Testis (tissue), 5 donors: ENCODE measurements at places on chromosomes 16 and 17. TPM values are rescaled to one million over a fixed set of nuclear protein-coding genes. Genes with fewer than 3 reads are reported as not detected.
A peak's percentile ranks its signal among the peaks of the same experiment; 100 is the strongest.

- DNase-seq: no peak
Measured at GRCh38 chr16:1900452-1900774, 17.8 kb downstream of the HS3ST6 start.

DNA sequence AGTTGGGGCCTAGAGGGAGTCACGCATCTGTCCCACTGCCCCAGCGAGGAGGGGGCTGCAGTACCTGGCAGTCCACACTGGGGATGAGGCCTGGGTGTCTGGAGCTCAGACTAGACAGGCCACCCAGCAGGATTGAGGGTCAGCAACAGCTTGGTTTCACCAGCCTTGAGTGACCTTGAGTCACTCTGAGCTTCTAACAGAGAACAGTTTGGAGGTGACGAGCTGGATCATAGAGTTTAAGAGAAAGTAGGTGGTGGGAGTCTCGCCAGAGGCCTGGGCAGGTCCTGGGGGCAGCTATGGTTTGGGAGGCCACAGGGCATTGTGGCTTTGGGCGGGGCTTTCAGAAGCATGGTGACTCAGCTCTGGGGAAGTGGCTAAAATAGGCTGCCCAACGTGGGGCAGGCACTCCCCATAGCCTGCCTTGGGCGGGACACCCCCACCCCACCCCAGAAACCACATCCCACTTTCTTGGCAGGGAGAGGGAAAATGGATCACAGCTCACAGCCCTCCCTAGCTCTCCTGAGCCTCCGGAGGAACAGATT lies 20.5 kb downstream of the CDC42EP4 start:
- DNase-seq: no peak

C16orf54 gene
- total RNA-seq: 0.31 TPM

NFATC2IP gene
- 111 TPM for total RNA-seq

DNA sequence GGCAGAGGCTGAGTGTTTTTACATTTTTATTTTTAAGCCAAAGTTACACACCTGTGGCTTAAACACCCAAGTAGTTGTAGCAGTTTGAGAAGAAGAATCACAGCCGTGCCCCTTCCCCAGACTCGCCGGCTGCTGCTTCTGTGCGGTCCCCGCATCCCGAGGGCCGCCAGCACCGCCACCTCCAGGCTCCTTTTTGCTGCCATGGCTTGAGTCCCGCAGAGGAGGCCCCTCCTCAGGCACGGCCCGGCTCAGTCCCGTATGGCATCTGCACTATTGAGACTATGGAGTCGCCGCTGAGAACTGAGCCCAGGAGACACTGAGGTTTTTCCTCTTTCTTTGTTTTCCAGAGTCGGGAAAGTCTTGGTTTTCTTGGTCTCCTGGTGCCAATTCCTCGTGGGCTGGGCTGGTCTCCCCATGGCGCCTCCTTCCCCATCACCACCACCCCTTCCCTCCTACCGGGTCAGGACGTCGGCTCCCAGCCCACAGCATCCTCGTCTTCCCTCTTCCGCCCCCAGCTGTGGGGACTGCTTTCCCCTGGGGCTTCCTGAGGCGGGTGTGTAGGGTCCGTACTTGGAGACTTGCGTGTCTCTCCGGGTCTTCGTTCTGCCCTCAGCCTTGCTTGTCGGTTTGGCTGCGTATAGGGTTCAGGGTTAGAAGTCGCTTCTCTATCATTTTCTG lies 32.6 kb upstream of the CDH15 start:
- no peak for DNase-seq

DNA sequence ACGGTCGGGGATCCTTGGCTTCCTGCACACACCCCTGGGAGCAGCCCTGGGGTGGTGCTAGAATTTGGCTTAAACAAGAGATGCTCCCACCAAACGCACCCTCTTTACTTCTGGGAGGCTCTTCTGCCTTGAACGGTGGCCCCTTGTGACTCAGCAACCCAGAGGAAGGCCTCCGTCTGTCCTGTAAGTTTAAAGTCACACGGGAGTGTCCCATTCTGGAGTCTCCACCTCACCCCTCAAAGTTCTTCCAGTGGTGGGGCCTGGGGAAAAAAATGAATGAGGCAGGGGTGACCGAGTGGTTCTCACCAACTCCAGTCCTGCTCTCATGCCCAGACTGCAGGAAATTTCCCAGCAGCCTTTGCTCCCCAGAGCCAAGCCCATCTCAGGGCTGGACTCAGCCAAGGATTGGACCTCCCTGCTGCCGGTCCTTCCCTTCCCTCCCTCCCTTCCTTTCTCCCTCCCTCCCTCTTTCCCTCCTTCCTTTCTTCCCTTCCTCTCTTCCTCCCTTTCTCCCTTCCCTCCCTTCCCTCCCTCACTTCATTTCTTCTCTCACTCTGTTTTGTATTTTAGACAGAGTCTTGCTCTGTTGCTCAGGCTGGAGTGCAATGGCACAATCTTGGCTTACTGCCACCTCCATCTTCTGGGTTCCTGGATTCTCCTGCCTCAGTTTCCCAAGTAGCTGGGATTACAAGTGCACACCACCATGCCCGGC lies 11.4 kb downstream of the ITGAD start:
- DNase-seq: peak; percentile 70

DNA sequence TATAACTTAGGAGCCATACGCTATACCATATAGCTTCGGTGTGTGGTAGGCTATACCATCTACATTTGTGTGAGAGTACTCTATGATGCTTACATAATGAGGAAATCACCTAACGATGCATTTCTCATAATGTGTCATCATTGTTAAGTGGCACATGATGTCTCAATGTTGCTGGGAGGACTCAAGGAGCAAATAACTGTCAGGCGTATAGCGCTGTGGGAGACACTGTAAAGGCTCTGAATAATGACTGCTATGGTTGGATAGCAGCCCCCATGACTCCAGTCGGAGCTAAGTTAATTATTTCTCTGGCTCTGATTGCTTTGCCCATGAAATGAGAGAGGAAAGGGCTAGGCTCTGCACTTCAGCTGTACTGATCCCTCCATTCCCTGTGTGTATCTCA lies 197.2 kb downstream of the RGS9 start:
- no peak for DNase-seq

- peak; percentile 46 for DNase-seq
Measured at GRCh38 chr17:65231662-65232335, 94.6 kb downstream of the RGS9 start.

ADAD2 gene
- 98.4 TPM for total RNA-seq

GRCh38 chr17:79781012-79781650 lies 3.2 kb downstream of the CBX2 start:
- no peak for DNase-seq

PRKAR1A gene
- total RNA-seq: 279 TPM

OSBPL7 gene
- total RNA-seq: 2.1 TPM

CACNG4 gene
- total RNA-seq: 0.81 TPM

DNA sequence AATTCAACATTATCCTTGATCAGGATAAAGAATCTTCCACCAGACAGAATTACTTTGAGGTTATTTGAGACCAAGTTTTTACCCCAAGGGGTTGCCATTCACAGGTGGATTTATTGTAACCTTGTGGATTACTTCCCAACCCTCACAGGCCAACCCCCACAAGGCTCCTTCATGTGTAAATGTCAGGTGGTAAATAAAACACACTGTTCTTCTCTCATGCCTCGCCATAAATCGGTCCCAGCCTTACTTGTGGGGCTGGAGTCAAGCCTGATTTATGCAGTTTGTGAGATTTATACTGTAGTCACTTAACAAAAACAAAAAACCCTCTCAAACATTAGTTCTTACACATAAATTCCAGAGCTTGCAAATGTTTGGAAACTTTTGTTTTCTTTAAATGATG lies 98.6 kb upstream of the IRX3 start:
- DNase-seq: no peak

MAPT gene
- total RNA-seq: 6.1 TPM

CLEC18B gene
- 16.4 TPM for total RNA-seq

GRCh38 chr16:27285676-27286196 lies 17.2 kb upstream of the NSMCE1 start:
- peak; percentile 35 for DNase-seq

- DNase-seq: no peak
Measured at GRCh38 chr16:50640391-50640790, 40.7 kb downstream of the SNX20 start.

DNA sequence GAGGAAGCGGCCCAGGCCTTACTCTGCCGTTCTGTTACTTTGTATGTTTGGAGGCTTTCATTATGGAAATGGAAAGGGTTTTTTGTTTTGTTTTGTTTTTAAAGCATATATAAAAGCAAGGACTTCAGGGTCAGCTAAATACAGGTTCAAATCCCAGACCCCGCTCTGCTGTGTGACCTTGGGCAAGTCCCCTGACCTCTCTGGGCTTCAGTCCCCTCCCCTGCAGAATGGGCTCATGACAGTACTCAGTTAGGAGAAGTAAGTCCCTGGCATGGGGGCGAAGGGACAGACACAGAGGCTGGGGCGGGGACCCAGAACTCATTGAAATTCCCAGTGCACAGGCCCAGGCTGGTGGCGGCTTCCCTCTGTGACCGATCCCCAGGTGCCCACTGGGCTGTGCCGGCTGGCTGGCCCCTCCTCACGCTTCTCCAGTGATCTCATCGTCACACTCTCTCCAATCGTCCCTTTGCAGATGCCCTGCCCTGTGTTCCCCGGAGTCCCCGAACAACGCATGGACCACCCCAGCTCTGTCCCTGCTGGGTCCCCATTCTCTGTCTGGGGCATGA lies 979 bp upstream of the CIBAR2 start:
- no peak for DNase-seq

NPLOC4 gene
- total RNA-seq: 106 TPM

GRCh38 chr16:57266531-57267260 lies 17.8 kb downstream of the PLLP start:
- peak; percentile 54 for DNase-seq

GRCh38 chr17:64164596-64165285 lies 34.8 kb upstream of the ERN1 start:
- DNase-seq: no peak

DNA sequence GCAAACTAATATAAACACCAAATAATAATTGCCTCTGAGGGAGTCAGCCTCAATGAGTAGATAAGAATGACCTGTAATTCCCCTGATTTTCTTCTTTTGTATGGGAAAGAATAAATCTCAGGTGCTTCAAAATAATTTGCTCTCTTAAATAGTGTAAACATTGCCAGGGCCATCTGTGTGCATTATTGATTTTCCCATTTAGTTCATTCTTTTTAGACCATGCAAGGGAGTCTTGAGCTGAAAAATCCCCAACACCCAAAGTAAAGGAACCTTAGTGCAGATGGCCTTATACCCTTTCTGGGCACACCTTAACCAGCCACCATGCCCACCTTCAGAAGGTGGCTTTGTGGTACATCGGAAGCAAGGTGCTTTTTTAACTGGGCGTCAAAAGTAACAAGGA lies 267.2 kb downstream of the TMEM114 start:
- DNase-seq: no peak

DNA sequence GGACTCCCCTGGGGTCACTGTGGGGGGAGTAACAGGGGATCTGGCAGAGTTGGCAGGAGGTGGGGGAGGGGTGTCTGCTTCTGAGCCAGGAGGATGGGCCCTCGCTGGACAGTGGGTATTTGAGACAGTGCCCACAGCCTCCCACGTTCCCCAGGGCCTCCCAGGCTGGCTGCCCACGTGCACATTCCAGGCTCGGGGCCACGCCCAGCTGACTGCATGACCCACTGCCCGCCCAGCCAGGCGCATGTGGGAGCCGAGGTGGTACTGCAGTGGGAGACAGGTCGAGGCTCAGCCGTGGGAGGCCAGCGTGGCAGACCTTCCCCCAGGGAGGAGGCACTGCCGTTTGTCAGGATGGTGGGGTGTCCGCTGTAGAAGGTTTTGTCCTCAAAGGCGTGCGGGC lies 38.8 kb downstream of the BAHCC1 start:
- DNase-seq: peak; percentile 79

ABCC3 gene
- 10.0 TPM for total RNA-seq

FA2H gene
- 5.9 TPM for total RNA-seq

GRCh38 chr16:20902426-20902825 lies 1.9 kb downstream of the LYRM1 start:
- no peak for DNase-seq

TAC4 gene
- not detected for total RNA-seq

CDRT4 gene
- 30.2 TPM for total RNA-seq

- no peak for DNase-seq
Measured at GRCh38 chr17:51079049-51079448, 41.6 kb downstream of the SPAG9 start.

GRCh38 chr17:28365487-28365886 lies 488 bp upstream of the SEBOX start:
- no peak for DNase-seq

- no peak for DNase-seq
Measured at GRCh38 chr17:56320443-56320842, 167.2 kb downstream of the ANKFN1 start.

HID1 gene
- total RNA-seq: 45.8 TPM

RFFL gene
- total RNA-seq: 42.0 TPM

- no peak for DNase-seq
Measured at GRCh38 chr17:1914661-1915083, 84.9 kb downstream of the RPA1 start.

RNU2-1 gene
- total RNA-seq: not detected

KRT33B gene
- not detected for total RNA-seq

DNA sequence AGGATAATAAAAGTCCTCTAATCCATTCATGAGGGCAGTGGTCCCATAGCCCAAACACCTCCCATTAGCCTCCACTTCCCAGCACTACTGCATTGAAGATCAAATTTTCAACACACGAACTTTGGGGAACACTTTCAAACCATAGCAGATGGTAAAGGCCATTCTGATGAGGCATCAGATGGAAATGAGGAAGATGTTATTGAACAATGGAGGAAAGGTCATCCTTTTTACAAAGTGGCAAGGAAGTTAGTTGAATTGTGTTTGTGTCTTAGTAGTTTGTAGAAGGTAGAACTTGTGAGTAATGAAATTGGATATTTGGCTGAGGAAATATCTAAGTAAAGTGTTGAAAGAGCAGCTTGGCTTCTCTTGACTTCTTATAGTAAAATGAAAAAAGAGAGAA lies 93.3 kb upstream of the NLRP1 start:
- DNase-seq: no peak
